DND-41 (cell line): ENCODE measurements at places on chromosomes 11 and 22.

DNA sequence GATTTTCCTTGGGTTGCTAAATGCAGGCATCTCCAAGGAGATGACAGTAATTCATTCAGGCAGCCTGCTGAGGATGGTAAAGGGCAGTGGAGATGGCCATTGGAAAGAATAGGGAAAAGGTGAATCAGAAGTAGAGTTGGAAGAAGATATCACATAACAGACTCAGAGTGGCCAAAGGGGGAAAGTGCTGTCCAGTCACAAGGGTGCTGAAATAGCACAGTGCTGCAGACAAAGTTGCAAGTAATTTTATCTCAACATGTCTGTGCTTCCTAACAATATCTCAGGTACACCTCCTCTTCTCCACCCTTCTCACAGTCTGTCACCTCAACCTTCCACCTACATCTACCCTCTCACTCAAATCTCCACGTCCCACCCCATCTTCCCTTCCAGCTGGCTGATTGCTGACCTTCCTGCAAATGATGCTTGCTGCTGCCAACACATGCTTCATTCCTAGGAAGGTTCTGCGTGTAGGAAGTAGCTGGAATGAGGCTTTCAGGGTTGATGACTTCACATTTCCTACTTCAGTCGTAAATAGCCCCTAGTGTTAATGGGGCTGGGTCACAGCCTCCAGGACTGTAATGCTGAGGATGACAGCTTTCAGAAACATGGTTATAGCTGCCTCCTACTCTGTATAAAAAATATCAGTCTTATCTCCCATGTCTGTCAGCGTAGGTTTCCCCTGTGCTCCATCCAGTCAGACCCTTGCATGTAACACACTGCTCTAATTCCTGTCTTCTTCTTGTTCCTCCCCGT is 123.9 kb downstream of the CTNND1 start:
- DNase-seq: peak; percentile 35

DNA sequence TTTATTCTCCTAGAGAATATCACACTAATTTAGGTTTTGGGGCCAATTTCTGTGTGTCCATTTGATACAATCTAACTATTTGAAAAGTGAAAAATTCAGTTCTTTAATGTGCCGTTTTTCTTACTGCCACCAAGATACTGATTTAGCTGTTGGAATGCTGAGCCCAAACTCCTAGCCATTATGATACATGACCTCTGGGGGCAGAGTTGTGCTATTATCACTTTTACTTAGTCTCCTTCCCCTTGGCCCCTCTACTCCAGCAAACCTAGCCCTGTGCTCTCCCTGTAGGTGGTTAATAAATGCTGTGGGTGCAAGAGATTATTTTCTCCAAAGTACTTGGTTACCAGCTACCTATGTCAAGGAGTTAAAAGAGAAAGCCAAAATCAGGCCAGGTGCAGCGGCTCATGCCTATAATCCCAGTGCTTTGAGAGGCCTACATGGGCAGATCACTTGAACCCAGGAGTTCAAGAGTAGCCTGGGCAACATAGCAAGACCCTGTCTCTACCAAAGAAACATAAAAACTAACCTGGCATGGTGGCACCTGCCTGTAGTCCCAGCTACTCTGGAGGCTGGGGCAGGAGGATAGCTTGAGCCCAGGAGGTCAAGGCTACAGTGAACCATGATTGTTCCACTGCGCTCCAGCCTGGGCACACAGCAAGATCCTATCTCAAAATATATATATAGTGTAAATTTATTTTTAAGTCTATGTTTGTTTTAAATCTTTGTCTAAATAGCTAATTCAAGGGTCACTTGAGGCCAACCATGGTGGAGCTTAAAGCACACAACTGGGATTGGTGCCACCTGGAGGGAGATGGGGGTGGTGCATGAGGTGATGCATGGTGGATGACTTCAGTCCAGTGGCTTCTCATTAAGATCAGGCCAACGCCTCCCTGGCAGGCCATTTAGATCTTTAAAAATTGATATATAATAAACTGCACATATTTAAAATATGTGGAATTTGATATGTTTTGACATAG is 193.2 kb upstream of the PLET1 start:
- peak; percentile 37 for DNase-seq

GRCh38 chr11:119284344-119285157 is 32.4 kb downstream of the MCAM start:
- no peak for DNase-seq

GRCh38 chr11:95338430-95338991 is 107.5 kb upstream of the SESN3 start:
- DNase-seq: no peak

GRCh38 chr11:130150790-130151189 is 8.8 kb upstream of the ST14 start:
- no peak for DNase-seq

GRCh38 chr11:75577207-75577606 is 15.2 kb downstream of the SERPINH1 start:
- DNase-seq: peak; percentile 57

DNA sequence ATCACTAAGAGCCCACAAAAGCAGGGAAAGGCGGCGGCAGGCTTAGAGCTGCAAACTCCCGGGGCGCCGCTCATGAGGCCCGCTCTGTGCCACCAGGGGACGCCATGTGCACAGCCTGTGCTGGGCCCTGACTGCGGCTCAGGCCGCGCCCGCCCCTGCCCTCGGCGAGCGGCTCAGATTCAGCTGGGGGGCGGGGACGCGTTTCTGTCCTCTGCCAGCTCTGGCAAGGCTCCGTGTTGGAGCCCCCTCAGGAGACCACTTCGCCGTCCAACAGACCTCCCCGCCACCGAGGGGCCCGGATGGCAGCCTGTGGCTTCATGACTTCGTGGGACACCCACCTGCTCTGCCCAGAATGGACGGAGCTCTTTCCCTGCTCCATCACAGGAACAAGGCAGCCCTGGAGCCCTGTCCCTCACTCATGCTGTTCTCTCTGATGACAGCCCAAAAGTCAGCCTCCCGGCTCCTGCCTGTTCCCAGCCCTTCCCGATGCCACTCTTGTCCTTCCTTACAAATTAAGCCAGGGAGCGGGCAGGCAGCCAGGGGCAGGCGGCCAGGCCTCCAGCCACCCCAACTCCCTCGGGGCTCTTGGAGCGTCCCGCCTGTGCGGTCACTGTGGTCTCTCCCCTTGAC is 69.1 kb downstream of the NAT10 start:
- DNase-seq: peak; percentile 66

GRCh38 chr22:27542602-27543001 is 259.0 kb downstream of the MN1 start:
- no peak for DNase-seq

DNA sequence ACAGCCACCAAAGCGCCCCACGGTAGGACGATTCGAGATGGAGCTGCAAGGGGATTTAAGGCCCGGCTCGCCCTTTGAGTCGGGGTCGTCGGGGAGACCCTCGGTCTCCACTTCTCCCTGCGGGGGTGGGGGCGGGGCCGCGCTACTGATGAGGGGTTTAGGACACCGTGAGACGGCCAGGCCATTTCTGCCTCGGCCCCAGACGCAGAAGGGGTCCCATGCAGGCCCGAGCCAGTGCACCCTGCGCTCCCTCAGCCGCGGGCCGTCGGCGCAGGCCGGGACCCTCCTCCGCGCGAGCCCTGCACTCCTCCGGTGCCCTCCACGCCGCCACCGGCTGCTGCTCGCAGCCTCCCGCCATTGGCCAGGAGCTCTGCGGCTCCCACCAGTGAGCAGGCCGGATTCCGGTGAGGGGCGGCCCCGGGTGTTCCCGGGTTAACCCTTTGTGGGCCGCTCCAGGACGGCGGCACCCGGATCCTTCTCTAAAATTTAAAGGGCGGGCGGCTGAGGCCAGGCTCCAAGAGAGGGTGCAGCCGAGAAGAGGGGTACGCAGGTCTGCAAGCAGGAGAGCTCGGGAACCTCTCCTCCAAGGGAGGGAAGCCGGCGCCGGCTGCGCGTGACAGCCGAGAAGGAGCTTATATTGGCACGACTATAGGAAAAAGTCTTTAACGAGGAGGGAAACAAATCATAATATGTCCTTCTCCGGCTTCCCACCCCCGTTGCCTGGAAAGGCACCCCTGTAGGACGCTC is 18.0 kb downstream of the CREB3L1 start:
- DNase-seq: peak; percentile 88
